Lower lobe of right lung (tissue), 2 donors: ENCODE measurements at places on chromosomes 7 and 10. TPM values are rescaled to one million over a fixed set of nuclear protein-coding genes. Genes with fewer than 3 reads are reported as not detected.

GRCh38 chr10:21969326-21970287 lies 33.9 kb downstream of the DNAJC1 start:
- DNase-seq: no peak

DNA sequence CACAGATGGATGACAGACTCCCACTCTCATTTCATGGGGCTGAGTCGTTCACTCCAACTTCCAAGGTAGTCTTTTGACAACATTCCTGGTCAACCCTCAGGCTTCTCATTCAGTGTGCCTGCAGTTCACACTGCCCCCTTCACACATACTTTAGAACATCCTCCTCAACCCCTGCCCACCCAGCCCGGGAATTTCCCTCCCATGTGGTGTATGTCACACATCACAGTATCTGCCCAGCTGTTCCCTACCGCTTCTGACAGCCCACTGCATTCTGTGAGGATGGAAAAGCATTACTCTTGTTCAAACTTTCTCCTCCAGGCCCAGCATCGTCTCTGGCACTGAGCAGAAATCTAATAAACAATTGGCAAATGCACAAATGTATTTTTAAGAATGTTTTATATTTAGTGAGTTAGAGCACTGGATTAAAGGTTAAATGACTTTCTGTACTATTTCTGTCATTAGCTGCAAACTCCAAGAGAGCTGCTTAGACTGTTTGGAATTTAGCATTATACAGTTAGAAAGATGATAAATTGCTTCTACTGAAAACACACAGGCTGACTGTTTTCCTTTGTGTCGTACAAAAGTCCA lies 110.4 kb downstream of the SFMBT2 start:
- no peak for DNase-seq

DNA sequence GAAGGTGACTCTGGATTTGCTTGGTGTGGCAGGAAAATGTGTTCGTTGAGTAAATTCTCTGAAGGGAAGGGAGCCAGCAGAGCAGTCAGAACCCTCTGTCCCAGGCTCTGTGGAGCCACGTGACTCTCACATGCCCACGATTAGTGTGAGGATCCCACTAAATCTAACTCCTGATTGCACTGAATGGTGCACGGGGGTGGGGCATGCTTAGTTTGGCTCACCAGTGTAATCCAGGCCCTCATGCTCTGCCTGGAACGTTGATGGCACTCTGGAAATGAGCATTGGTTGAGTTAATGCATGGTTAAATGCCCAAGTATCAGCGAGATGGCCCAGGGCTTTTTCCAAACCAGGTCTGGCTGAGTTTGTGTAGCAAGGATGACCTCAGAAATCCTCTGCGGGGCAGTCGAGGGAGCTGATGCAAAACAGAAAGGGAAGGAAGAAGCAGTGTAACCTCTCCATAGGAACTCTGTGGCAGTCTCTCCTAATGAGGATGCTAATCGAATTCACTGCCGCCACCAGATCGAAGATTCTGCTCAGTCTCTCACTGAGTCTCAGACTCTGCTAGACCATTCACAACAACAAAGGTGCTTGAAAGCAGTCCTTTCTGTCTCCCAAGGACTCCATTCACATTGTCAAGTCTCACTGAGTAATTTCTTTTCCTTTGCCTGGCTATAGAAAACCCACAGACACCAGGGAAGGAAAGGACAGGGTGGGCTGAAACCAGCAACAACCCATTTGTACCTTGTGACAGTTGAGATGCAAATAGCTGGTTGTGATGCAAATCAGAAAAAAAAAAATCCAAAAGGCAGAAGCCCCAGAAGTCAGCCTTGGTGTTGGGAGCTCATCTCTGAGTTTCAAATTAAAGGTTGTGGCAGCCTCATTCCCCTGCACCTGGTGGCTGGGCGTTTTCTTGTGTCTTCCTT lies 98.1 kb downstream of the C10orf105 start:
- peak; percentile 59 for DNase-seq

- no peak for DNase-seq
Measured at GRCh38 chr7:131244259-131244852, 83.3 kb upstream of the MKLN1 start.

The TLX1 gene
- total RNA-seq: not detected

The THSD7A gene
- 7.2 TPM for total RNA-seq

The NCF1 gene
- total RNA-seq: 50.8 TPM

The LRMDA gene
- total RNA-seq: 29.9 TPM
